AG04450 (cell line): ENCODE measurements at places on chromosomes 11 and 22. TPM values are rescaled to one million over a fixed set of nuclear protein-coding genes. Genes with fewer than 3 reads are reported as not detected.

DNA sequence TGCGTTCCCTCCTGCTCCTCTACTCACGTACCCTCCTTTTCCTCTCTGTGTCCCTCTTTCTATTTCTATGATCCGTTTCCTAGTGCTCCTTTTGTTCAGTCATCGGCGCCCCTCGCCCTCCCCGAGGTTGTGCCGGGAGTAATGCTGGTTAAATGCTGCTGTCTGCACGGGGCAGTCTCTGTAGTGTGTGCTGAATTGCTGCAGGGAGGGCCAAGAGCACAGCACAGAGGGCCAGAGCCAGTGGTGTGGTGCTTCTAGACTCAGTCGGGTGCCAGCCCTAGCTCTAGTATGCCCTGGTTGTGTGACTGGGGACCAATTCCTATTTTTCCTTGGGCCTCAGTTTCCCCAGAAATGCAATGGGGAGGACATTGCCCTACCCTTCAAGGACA lies 98.3 kb downstream of the PKNOX2 start:
- DNase-seq, result no peak

DNA sequence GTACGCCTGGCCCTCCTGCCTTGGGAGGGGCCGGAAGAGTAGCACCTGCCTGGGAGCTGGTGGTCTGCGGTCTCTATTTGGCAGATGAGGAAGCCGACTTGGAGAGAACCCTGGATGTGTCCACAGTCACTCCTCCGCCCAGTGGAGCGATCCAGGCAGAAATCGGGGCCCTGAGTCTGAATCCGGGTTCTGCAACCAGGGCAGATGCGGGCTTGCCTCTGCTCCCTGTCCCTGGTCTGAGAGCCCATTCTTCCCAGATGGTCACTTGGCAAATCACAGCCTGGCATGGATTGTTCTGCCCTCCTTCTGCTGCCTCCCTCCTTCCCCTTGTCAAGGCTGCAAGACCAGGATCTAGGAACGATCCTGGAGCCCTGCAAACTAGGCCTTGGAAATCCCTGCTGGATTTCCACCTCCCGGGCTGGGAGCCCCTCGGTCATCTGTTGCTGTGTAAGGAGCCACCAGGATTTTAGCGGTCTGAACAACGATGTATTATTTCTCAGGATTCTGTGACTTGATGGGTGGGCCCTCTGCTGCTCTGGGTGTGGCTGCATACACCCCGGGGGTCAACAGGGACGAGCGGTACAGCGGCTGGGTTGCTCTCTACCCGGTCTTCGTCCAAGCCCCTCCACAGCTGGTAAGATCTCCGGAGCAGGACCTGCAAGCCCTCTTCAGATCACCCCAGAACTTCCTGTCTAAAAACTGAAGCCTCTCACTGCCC lies 2.0 kb upstream of the ASCL2 start:
- no peak for DNase-seq

The GRM5 gene
- 0.01 TPM in 1 of 2 replicates, not detected in the other for polyA plus RNA-seq

The FOLH1 gene
- not detected in 2 replicates for polyA plus RNA-seq

The MYRF gene
- polyA plus RNA-seq, result 2.7 and 4.2 TPM in 2 replicates
